ENCODE measurements at places on chromosomes 2 and 18.

- DNase-seq: no peak
Measured at GRCh38 chr2:111022633-111023032, 98.1 kb upstream of the BCL2L11 start.

DNA sequence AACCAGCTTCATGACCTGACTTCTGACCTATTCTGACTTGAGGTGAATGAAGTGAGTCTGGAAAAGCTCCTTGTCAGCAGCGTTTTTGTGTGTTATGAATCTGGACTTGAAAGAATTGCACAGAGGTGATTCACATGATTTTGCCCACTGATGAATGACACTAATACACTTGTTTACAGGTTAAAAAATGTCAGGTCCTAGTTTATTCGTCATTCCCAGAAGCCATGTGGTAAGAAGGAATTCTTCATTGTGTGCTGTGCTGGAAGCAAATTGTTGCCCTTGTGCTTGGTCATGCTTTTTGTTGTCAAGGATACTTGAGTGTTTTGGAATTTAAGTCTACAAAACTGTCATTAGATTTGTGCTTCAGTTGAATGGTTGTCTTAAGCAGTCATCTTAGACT lies 15.5 kb downstream of the SEC11C start:
- no peak for DNase-seq

DNA sequence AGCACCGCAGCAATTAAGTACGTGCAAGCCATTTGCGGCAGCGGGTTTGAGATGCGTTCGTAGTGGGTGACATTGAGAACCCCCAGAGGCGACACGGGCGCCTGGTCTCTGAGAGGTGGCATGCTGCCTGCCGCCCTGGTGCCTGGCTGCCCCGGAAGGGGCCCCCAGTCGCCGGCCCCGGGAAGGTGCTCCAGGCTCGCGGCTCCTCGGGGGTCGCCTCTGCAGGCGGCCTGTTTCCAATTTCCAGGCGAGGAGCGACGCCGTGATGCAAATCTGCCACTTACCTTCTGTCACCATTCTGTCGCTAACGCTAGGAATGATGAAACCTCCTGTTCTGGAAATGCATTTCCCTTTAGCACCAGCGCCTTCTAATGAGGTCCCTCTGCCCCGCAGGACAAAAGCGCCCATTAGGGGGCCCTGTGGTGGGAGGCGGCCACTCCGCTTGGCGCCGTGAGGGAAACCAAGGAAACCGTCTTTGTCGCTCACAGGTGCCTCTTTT lies 13.0 kb downstream of the KIF5C start:
- no peak for DNase-seq

GRCh38 chr2:109285244-109285651 lies 156.2 kb downstream of the SH3RF3 start:
- no peak for DNase-seq

DNA sequence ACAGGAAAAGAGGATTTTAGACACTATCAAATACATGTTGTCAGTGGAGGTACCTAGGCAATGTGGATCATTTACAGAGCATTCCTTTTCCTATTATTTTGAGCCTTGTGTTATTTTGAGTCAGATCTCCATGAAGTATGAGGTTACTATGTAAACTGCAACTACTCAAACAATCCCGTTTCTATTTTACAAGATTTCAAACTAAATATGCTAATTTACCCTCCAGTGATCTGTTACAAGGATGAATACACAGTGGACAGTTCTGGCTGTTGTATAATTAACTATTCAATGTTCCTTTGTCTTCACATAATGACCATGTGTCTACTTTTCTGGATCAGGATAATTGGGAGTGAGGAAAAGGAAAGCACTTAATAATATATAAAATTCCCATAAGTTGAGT lies 4.6 kb downstream of the HOXD1 start:
- DNase-seq: no peak

DNA sequence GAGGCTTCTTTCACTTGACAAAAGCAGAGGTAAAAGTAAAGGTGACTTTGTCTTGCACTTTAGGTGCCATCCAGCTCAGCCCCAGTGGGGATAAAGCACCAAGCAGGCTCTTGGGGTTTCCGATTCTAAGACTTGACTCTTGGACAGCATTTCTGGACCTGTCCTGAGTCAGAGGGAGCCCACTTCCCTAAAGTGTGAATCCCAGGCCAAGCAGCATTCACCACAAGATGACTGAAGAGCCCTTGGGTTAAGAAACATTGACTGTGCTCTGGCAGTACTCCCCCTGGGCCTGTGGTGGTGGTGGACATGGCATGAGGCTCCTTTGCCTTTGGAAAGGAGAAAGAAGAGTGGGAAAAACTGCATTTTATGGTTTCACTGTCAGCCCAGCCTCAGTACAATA lies 638.0 kb upstream of the VRK2 start:
- no peak for DNase-seq

DNA sequence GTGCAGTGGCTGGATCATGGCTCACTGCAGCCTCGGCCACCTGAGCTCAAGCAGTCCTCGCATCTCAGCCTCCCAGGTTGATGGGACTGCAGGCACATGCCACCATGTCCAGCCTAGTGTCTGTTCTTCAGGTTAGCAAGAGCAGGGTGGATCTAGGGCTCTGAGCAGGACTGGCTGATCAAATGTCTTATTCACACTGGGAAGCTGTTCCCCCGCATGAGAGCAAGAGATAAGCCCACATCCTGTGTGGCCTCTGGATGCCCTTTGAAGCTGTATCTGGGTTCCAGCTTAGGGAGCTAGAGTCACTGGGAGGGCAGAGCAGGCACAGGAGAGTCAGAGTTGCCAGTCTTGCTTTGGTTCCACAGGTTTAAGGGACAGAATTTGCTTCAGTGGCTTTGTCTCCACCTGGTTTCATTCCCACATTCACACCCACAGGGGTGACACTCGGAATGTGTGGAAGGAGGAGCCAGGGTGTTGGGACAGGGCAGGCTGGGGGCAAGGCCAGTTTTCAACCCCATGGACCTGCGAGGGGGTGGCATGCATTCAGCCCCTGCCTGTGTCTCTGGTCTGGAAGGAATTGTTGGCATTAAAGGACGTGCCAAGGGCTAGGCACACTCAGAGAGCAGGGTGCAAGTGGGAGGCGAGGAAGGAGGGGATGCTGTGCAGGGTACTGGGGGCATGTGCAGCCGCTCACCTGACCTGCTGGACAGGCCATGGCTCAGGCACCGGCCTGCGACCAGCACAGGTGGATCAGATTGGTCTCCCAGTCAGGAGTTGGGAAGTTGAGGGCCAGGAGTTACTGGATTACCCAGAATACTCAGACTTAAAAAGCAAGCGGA lies 24.5 kb downstream of the PTPN18 start:
- peak; percentile 63 for DNase-seq

- DNase-seq: no peak
Measured at GRCh38 chr2:241892299-241893137, 23.0 kb downstream of the RTP5 start.

GRCh38 chr2:157840568-157841156 lies 35.5 kb downstream of the ACVR1 start:
- DNase-seq: no peak

- DNase-seq: no peak
Measured at GRCh38 chr2:241798081-241798630, 10.8 kb upstream of the NEU4 start.

DNA sequence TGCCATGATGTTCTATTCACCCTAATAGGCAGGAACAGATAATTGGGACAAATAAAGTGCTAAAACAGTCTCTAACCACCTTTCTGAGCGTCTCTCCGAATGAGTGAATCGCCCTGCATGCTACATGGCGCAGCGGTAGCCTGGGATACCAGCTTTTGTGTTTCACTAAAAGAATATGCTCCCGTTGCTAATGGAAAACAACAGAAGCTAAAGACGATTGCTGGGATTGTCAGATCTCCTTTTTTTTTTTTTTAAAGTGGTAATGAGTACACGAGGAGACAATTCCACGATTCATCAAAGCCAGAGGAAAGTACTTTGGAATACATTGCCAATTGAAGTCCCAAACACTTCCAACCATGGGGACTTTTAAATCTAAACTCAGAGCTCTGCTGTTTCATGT lies 1815.3 kb upstream of the CELF4 start:
- no peak for DNase-seq

GRCh38 chr2:147714582-147714981 lies 130.2 kb upstream of the ACVR2A start:
- no peak for DNase-seq

DNA sequence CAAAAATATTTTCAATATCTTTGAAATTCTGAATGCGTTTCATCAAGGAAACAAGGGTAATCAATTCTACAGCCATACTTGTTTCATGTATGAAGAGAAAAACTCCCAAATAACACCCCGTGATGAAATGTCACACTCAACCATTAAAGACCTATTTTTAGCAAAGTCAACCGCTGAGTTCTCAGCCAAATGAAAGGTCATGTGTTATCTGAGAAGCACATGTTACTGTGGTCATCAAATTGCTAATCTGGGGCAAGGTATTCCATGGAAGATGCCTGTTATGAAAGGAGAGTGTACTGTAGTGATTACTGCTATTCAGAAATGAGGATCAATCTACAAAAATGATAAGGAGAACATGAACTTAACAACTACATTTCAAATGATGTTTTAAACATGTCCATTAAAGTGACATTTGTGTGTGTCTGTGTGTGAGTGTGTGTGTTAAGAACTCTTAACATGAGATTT lies 126.7 kb downstream of the BCL2 start:
- DNase-seq: no peak

- no peak for DNase-seq
Measured at GRCh38 chr2:15520346-15520745, 40.8 kb downstream of the NBAS start.

GRCh38 chr2:57878866-57879210 lies 167.8 kb upstream of the VRK2 start:
- no peak for DNase-seq
